Activated T-cell treated with anti-CD3 and anti-CD28 coated beads, Interleukin-2, amount 50 U/mL, for 72 hours (primary cell): ENCODE measurements at places on chromosomes 1 and 21. TPM values are rescaled to one million over a fixed set of nuclear protein-coding genes. Genes with fewer than 3 reads are reported as not detected.

DNA sequence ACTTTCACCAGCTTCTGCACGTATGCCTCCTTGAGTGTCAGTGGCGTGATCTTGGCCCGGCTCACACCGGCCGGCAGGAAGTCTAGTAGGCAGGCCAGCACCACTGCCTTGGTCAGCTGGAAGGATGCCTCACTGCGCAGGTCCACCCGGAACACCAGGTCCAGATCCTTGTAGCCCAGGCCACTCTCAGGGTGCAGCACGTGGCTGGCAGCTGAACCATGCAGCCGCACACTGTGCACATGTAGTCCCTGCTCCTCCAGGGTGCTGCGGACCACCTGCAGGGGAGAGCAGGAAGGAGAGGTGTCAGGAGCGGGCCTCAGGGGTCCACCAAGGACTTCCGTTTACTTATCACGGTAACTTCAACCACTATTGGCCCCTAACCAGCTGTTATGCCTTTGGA, 6.0 kb downstream of the TENT5B start:
- H3K36me3 ChIP-seq: no peaks in the 10 kb centered on the region
- no peak overlapping the region for H3K4me3 ChIP-seq
- H3K27me3 ChIP-seq: peaks cover 12% of the 10 kb centered on the region
- no peaks in the 10 kb centered on the region for H3K4me1 ChIP-seq
- H3K27ac ChIP-seq: no peak overlapping the region
- DNase-seq: no peak

GRCh38 chr1:229037806-229038405, 233.0 kb upstream of the RAB4A start:
- H3K36me3 ChIP-seq: no peaks in the 10 kb centered on the region
- H3K27me3 ChIP-seq: peaks cover 8% of the 10 kb centered on the region
- peaks cover 10% of the 10 kb centered on the region for H3K4me1 ChIP-seq
- no peak overlapping the region for H3K27ac ChIP-seq
- DNase-seq: no peak
- no peak overlapping the region for H3K4me3 ChIP-seq

DNA sequence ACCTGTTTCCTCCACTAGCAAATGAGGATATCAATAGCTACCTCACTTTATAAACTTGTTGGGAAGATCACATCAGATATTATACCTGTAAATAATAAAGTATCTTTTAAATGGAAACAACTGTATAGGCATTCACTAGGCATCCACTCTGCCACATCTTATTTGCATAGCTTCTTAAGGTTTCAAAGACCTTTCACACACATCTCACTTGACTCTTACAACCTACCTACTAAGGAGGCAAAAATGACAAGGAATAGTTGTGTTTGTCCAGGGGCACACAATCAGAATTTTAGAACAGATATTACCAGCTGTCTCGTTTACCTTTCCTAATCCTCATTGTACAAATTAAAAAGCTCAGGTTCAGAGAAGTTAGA, 51.5 kb downstream of the VANGL2 start:
- peaks cover 84% of the 10 kb centered on the region for H3K4me1 ChIP-seq
- peak overlapping the region; percentile 84 for H3K27ac ChIP-seq
- peak overlapping the region; percentile 61 for H3K4me3 ChIP-seq
- no peaks in the 10 kb centered on the region for H3K36me3 ChIP-seq

GRCh38 chr1:221740369-221740992, 1.4 kb downstream of the DUSP10 start:
- no peaks in the 10 kb centered on the region for H3K27me3 ChIP-seq
- peaks cover 23% of the 10 kb centered on the region for H3K36me3 ChIP-seq
- DNase-seq: no peak
- H3K4me1 ChIP-seq: peaks cover 35% of the 10 kb centered on the region
- no peak overlapping the region for H3K4me3 ChIP-seq

DNA sequence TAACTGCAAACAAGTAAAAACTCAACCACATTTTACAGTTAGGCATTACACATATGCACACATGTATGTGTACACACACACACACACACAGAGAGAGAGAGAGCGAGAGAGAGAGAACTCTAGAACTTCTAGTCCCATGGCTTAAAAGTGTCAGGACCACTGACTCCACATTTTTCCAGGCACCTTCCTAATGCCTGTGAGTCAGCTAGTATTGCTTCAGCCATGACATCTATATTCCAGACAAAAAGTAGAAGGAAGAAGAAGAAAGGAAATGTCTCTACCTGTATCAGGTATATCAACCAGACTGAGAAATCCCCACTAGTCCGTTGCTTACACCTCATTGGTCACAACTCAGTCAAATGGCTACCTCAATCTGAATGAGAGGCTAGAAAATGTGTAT, 31.9 kb upstream of the TACSTD2 start:
- peaks cover 9% of the 10 kb centered on the region for H3K36me3 ChIP-seq
- H3K4me1 ChIP-seq: no peaks in the 10 kb centered on the region

The OR2M2 gene
- not detected for total RNA-seq

The RASAL2 gene
- 0.05 TPM for total RNA-seq
